ENCODE measurements at places on chromosomes 3 and 15. TPM values are rescaled to one million over a fixed set of nuclear protein-coding genes. Genes with fewer than 3 reads are reported as not detected.

GRCh38 chr15:41231422-41232226 is 556 bp downstream of the CHP1 start:
- no peaks in the 10 kb centered on the region for H3K36me3 ChIP-seq
- DNase-seq, result no peak
- H3K27ac ChIP-seq, result peak overlapping the region; percentile 93
- peaks cover 22% of the 10 kb centered on the region for H3K4me1 ChIP-seq
- H3K4me3 ChIP-seq, result peak overlapping the region; percentile 91
- H3K27me3 ChIP-seq, result peaks cover 3% of the 10 kb centered on the region

GRCh38 chr3:66038726-66039589 is at the start of gene MAGI1:
Gene MAGI1, minus strand, starts transcription at chr3:66038918. Its CDS starts 610 bp downstream, at chr3:66038308.
- peak within 1 kb of the TSS; percentile 87 for H3K4me3 ChIP-seq
- peaks cover 59% of the 10 kb centered on the region for H3K27me3 ChIP-seq
- H3K27ac ChIP-seq, result no peak within 1 kb of the TSS
- peak; percentile 43 for DNase-seq
- H3K36me3 ChIP-seq, result peaks cover 2% of the 10 kb centered on the region

- peaks cover 5% of the 10 kb centered on the region for H3K4me1 ChIP-seq
- H3K36me3 ChIP-seq, result no peaks in the 10 kb centered on the region
- H3K4me3 ChIP-seq, result no peak overlapping the region
- H3K27me3 ChIP-seq, result peaks cover 24% of the 10 kb centered on the region
Measured at GRCh38 chr3:194262925-194263305, 88.2 kb downstream of the CPN2 start.

- peaks cover 5% of the 10 kb centered on the region for H3K4me1 ChIP-seq
- peaks cover 13% of the 10 kb centered on the region for H3K36me3 ChIP-seq
Measured at GRCh38 chr3:184874709-184875644, 63.0 kb downstream of the VPS8 start.

DNA sequence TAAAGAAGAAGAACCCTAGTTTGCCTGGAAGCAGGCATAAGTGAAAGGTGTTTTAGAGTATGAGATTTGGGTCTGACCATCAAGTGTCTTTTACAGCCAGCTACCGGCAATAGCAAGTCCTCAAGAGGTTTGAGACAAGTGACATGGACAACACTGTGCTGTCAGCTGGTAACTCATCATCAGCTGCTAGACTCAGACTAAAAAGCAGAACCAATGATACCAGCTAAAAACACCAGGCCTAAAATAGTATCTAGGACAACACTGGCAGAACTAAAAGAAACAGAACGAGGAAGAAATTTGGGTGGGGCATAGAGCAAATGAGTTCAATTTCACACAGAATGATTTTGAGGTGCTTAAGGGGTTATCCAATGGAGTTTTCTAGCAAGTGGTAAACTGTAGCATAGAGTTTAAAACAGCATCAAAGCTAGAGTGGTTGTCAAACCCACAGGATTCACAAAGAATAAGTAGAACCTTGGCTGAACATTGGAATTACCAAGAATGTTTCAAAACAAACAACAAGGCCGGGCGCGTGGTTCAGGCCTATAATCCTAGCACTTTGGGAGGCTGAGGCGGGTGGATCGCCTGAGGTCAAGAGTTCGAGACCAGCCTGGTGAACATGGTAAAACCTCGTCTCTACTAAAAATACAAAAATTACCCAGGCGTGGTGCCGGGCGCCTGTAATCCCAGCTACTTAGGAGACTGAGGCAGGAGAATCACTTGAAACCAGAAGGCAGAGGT is 3.9 kb downstream of the CIAO2A start:
- no peak overlapping the region for H3K27ac ChIP-seq
- peaks cover 20% of the 10 kb centered on the region for H3K4me1 ChIP-seq
- H3K36me3 ChIP-seq, result peaks cover 23% of the 10 kb centered on the region

DNA sequence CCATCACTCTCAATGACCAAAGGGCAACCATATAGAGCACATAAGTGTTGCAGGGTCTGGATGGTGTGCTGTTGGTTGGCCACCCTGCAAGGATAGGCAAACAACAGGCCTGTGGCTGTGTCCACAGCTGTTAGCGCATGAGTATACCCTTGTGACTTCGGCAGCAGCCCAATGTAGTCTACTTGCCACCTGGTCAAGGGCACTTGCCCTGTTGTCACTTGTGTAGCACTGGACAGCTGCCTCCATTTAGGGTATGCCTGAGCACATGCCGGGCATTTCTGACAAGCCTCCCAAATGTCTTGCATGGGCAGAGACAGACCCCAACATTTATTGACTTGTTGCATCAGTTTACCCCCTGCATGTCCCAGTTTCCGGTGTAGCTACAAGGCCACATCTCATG is 12.8 kb downstream of the CCRL2 start:
- no peak overlapping the region for H3K4me3 ChIP-seq
- no peak for DNase-seq
- no peaks in the 10 kb centered on the region for H3K36me3 ChIP-seq
- H3K4me1 ChIP-seq, result peaks cover 14% of the 10 kb centered on the region
- H3K27ac ChIP-seq, result no peak overlapping the region
- no peaks in the 10 kb centered on the region for H3K27me3 ChIP-seq

NLGN1 gene
- total RNA-seq, result not detected

- peaks cover 16% of the 10 kb centered on the region for H3K4me1 ChIP-seq
- H3K27ac ChIP-seq, result no peak overlapping the region
Measured at GRCh38 chr15:42687740-42688139, 49.2 kb downstream of the CDAN1 start.

DNA sequence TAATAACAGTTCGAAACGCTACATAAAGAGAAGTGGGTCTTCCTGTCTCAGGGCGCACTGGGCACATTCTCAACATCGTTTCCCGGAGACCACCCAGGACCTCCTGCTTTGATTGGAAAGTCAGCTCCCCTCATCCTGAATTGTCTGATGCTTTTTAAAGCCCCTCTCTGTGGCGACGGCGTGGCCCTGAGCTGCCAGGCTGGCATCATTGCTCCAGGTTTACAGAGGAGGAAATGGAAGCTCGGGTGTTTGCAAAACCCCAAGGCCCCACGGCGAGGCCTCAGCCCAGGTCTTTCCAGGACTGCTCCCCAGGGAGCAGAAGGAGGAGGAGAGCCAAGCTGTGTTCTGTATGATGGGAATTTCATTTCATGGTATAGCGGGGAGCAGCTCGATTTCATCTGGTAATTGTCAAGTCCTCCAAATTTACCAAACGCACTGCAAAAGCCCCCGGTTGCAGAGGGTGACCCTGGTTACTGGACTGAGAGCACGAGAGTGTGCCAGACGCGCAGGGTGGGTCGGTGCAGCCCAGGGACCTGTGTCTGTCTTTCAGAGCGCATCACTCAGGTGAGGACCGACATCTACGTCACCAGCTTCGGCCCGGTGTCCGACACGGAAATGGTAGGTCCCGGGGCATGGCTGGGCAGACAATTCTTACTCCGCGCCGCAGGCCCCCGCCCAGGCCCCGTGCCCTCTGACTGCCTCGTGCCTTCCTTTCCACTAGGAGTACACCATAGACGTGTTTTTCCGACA is 15.9 kb downstream of the GABRA5 start:
- no peak overlapping the region for H3K27ac ChIP-seq
- no peaks in the 10 kb centered on the region for H3K27me3 ChIP-seq
- no peak overlapping the region for H3K4me3 ChIP-seq
- H3K4me1 ChIP-seq, result no peaks in the 10 kb centered on the region

DNA sequence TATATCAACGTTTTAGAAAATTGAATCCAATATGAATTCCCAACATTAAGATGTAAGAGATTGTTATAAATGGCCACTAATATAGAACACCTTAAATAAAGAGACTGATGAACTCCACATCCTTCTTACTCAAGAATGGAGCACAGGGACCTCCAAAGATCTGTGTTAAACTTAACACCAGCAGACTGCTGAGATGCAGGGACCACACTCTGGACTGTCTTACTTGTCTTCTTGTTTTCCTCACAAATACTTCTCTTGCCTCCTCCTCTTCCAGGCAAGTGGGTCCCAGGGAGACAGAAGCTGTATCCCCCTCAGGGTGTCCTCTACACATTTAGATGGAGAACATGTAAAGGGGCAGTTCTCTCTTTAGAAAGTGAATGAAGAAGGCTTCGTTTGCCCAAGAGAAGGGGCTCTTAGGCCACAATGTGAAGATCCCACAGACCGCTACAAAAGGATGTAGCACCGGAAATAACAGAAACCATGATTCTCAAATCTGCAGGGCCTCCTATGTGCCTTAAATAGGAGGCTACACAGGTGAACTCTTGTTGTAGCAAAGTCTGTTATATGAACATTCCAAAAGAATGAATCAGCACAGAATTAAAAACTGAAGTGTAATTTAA is 52.2 kb downstream of the SATB1 start:
- H3K27ac ChIP-seq, result peak overlapping the region; percentile 90
- peak overlapping the region; percentile 78 for H3K4me3 ChIP-seq
- peaks cover 61% of the 10 kb centered on the region for H3K36me3 ChIP-seq
- H3K4me1 ChIP-seq, result peaks cover 55% of the 10 kb centered on the region
- no peak for DNase-seq

DNA sequence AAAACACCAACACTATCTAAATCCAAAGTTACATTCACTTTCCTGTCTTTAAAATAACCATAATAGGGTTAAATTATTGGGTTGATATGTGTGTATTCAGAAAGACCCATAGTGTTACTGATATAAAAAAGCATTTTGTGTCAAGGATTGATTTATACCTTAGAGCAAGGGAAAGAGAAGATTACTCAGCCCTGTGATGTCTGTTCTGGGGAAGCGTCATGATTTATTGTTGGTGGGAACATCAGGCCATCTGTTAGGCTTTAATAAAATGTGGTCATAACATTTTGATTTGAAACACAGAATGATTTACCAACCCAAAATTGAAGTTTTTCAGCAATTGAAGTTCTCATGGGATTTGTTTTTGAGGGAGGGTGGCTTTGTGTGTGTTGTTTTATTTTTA is 33.2 kb downstream of the SIDT1 start:
- no peak overlapping the region for H3K27ac ChIP-seq
- peaks cover 14% of the 10 kb centered on the region for H3K36me3 ChIP-seq
- peaks cover 6% of the 10 kb centered on the region for H3K4me1 ChIP-seq
- DNase-seq, result no peak
- no peaks in the 10 kb centered on the region for H3K27me3 ChIP-seq
- no peak overlapping the region for H3K4me3 ChIP-seq

TRPM1 gene
- total RNA-seq, result not detected

SEC22C gene
- total RNA-seq, result 52.5 TPM

- DNase-seq, result no peak
- peaks cover 2% of the 10 kb centered on the region for H3K36me3 ChIP-seq
- H3K27ac ChIP-seq, result no peak overlapping the region
- no peaks in the 10 kb centered on the region for H3K4me1 ChIP-seq
- H3K27me3 ChIP-seq, result no peaks in the 10 kb centered on the region
- H3K4me3 ChIP-seq, result no peak overlapping the region
Measured at GRCh38 chr3:105561876-105562275, 195.2 kb downstream of the ALCAM start.

FAM81A gene
- 2.2 TPM for total RNA-seq

GRCh38 chr3:9019259-9019961 is 56.1 kb upstream of the RAD18 start:
- H3K4me3 ChIP-seq, result no peak overlapping the region
- no peaks in the 10 kb centered on the region for H3K36me3 ChIP-seq
- H3K4me1 ChIP-seq, result no peaks in the 10 kb centered on the region

- peaks cover 6% of the 10 kb centered on the region for H3K36me3 ChIP-seq
- no peak overlapping the region for H3K4me3 ChIP-seq
- DNase-seq, result no peak
- H3K27me3 ChIP-seq, result no peaks in the 10 kb centered on the region
- no peak overlapping the region for H3K27ac ChIP-seq
Measured at GRCh38 chr15:77417602-77418001, 2.3 kb downstream of the PEAK1 start.

NR1I2 gene
- total RNA-seq, result 0.28 TPM

GRCh38 chr3:193052354-193053045 is 134.8 kb upstream of the MB21D2 start:
- H3K36me3 ChIP-seq, result no peaks in the 10 kb centered on the region
- no peaks in the 10 kb centered on the region for H3K4me1 ChIP-seq
- no peak overlapping the region for H3K27ac ChIP-seq
- DNase-seq, result no peak
- H3K27me3 ChIP-seq, result peaks cover 2% of the 10 kb centered on the region
- no peak overlapping the region for H3K4me3 ChIP-seq

NOX5 gene
- 0.06 TPM for total RNA-seq

- H3K4me3 ChIP-seq, result no peak overlapping the region
- H3K36me3 ChIP-seq, result peaks cover 1% of the 10 kb centered on the region
- peaks cover 2% of the 10 kb centered on the region for H3K27me3 ChIP-seq
- peaks cover 5% of the 10 kb centered on the region for H3K4me1 ChIP-seq
Measured at GRCh38 chr3:190338717-190339116, 16.5 kb upstream of the CLDN1 start.

GRCh38 chr3:9331171-9331570 is 31.7 kb upstream of the THUMPD3 start:
- no peak overlapping the region for H3K27ac ChIP-seq
- H3K4me1 ChIP-seq, result no peaks in the 10 kb centered on the region
- no peaks in the 10 kb centered on the region for H3K27me3 ChIP-seq
- H3K4me3 ChIP-seq, result no peak overlapping the region

DNA sequence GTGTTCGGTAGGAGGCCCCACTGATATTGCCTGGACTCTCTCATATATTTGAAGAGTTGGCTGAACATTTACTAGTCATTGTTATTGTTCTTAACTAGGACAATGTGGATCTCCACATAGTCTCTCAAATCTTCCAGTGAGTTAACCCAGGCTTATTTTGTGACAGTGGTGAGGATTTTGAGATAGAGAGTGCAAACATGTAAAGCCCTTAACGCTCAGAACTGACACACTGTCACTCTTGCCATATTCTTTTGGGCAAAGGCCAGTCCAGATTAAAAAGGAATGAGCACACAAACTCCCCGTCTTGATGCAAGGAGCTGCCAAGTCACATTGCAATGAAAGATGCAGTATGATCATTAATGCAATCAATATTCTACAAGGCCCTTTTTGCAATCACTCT is 431.9 kb upstream of the AZI2 start:
- H3K36me3 ChIP-seq, result no peaks in the 10 kb centered on the region
- H3K4me3 ChIP-seq, result no peak overlapping the region
- no peak overlapping the region for H3K27ac ChIP-seq
- H3K4me1 ChIP-seq, result no peaks in the 10 kb centered on the region

GRCh38 chr3:23657647-23658046 is 148.1 kb upstream of the UBE2E1 start:
- no peak overlapping the region for H3K27ac ChIP-seq
- peaks cover 27% of the 10 kb centered on the region for H3K27me3 ChIP-seq
- no peak for DNase-seq
- no peak overlapping the region for H3K4me3 ChIP-seq

GRCh38 chr15:50247819-50248655 is 17.5 kb downstream of the HDC start:
- peaks cover 15% of the 10 kb centered on the region for H3K36me3 ChIP-seq
- H3K27me3 ChIP-seq, result no peaks in the 10 kb centered on the region
- H3K27ac ChIP-seq, result peak overlapping the region; percentile 97
- H3K4me1 ChIP-seq, result peaks cover 46% of the 10 kb centered on the region
- peak overlapping the region; percentile 82 for H3K4me3 ChIP-seq

CFAP20DC gene
- 1.4 TPM for total RNA-seq

DNA sequence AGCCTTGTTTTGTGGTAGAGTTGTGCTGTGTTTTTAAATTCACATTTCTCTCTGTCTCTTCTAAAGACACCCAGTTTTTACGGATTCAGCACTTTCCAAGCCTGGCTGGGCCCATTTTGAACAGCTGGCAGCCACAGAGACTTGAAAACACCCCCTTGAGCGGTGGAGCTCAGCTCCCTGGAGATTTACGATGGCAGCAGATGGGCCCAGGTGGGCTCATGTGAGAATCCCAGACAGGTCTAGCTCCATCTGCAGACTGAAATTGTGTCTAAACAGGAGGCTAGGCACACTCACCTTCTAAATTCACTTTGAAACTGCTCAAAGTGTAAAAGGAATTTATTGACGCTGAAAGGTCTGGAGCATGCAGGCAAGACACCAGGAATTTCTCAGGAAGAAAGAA is 232.0 kb upstream of the HES1 start:
- no peak for DNase-seq
- H3K27ac ChIP-seq, result no peak overlapping the region
- H3K4me1 ChIP-seq, result peaks cover 2% of the 10 kb centered on the region
- no peaks in the 10 kb centered on the region for H3K36me3 ChIP-seq
- H3K4me3 ChIP-seq, result no peak overlapping the region

Data from activated naive CD8-positive, alpha-beta T cell treated with anti-CD3 and anti-CD28 coated beads, Interleukin-2, amount 10 ng/mL, durations not matched to agents 7 days and 5 days (primary cell).